Stimulated activated CD4-positive, alpha-beta T cell treated with anti-CD3 and anti-CD28 coated beads, TNF-alpha, amount 100 ng/mL, for 4 hours (primary cell): ENCODE measurements at places on chromosomes 16 and 17.

- DNase-seq: peak; percentile 72
These were observed at the start of gene TEX2 for GRCh38 chr17:64263000-64263766. Gene TEX2 (minus strand): TSS chr17:64263260. CDS start chr17:64214217, 49,043 bp downstream.

- no peak for DNase-seq
These were observed 5.7 kb upstream of the SNAI3 start for GRCh38 chr16:88691924-88692560.

DNA sequence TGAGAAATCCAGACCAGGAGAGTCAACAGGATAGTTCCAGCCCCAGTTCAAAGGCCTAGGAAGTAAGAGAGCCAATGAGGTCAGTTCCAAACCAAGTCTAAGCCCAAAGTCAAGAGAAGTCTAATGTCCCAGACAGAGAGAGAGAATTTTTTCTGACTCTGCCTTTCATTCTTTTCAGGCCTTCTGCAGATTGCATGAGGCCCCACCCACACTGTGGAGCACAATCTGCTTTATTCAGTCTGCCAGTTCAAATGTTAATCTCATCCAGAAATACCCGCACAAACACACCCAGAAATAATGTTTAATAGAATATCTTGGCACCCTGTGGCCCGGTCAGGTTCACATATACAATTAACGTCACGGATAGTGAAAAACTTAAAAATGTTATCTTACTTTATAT, 962.4 kb upstream of the SOX9 start:
- DNase-seq: no peak

DNA sequence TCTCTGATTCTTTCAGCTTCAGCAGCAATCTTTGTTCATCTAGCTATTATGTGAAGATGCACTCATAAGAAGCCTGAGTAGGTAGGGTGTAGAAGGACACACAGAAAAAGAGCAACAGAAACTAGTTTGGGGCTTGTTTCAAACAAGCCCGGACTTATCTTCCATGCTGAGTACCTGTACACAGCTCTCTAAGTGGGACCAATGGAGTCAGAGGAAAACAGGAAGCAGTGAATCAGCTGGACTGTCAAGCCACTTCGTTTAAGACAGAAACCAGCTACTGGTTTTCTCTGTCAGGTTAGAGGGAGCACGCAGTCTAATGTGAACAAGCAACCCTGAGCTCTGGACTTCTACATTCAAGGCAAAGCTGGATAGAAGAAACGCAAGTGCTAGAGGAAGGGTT, 16.0 kb downstream of the MAP2K6 start:
- no peak for DNase-seq

DNA sequence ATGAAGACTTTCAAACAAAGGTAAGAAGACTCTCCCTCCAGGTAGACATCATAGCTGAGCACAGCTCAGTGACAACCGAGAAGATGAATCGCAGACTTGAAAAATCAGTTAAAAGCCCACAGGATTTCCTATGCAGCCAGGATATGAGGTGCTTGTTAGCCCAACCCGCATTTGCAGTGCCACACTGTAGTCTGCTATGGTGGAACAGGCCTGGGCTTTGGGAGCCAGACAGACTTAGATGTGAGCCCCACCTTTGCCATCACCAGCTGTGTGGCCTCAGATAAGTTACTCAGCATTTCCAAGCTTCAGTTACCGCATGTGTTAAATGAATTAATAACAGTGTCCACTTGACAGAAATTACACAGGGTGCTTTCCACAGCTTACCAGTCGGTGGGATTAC, 204.4 kb upstream of the HS3ST3A1 start:
- no peak for DNase-seq

GRCh38 chr16:81066681-81067080, 10.4 kb downstream of the C16orf46 start:
- DNase-seq: no peak

DNA sequence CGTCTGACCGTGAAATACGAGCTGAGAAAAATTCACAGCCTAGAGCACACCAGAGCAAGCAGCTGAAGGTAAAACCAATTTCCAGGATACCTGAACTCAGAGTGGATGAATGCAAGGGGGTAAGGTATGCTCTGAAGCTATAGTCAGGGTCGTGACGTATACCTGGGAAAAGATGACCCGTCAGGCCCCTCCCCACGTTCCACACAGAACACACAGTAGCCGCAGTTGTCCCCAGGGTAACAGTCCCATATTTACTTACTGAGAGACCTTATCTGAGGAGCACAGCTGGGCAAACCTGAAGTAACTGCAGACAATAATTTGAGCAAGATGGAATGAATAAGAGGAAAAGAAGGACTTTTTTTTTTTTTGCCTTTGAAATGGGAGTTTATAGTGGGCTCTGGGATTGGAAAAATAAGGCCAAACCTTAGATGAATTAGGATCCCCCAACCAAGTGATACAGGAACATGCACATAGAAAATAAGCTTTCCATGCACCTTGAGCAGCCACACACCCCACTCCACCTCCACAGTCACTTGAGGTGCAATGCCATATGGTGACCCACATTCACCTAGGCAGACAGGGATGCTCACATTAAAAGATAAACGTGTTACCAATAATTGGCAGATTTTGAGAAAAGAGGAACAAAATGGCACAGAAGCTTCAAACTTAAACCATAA, 38.0 kb downstream of the ABCA6 start:
- no peak for DNase-seq

DNA sequence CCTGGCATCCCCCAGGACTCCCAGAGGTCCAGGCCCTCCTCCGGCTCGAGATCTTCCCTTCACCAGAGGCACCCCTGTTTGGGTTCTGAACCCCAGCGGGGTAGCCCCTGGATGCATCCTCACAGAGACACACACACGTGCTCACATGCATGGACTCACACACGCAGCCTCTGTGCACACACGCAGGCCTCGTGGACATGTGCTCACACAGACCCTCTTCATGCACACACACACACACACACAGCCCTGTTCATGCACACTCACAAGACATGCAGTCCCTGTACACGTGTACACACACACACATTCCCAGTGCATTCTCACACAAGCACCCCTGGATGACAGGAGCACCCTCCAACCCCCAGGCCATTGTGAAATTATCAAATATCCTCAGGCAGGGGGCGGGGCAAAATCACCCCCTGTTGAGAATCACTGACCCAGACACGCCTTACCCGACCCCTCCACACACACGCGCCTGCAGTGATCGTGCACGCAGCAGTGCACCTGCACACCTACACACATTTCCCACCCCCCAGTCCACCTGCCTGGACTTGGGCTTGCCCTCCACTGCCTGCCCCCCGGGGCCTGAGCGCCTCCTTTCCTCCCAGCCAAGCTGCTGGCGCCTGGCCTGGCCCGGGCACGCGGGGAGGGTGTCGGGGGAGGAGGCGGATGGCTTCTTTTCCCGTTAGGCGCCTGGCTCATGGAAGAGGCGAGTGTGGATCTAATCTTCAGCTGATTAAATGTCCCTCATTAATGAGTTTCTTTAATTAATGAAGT, 62.6 kb downstream of the ENGASE start:
- DNase-seq: no peak

DNA sequence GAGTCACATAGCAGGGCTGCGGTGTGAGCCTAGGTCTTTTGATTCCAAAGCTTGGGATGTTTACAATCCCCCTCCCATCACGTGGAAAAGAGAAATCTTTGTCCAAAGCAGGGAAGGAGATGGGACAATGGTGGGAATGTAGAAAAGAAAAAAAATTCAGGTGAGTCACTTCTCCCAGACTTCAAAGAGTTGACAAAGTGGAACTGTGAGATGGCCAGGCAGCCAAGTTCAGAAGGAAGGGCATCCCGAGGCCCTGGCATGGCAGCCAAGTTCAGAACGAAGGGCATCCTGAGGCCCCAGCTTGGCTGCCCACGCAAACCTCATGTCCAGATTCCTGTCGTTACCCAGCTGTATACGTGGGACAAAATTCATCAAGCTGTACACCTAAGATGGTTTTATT, 47.5 kb downstream of the FOXL1 start:
- DNase-seq: no peak

DNA sequence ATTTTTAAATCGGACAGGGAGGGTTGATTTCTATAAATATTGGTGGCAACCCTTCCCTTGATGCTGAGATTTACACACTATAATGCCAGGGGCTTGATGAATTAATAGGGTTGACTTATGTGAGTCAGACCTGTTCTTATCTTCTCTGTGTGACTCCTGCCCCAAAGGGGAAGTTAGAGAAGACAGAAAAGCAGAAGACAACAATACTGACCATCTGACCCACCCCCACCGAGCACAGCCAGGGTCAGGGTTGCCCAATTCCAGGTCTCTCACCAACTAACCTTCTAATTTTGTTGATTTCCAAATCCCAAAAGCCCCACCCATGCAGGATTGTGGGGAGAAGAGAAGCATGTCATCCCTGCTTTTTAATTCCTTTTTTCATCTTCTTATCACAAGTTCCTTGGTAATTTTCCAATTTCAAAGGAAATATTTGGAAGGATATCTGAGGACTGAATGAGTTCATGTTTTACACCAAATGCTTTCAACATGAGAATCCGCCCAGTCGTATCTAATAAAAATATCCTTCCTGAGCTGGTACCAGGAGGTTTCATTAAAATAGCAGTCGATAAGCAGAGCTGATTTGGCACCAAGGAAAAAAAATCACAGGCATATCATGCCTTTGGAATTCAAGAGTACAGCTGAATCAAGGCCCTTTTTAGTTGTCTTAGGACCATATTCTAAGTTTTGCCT, 603.4 kb upstream of the CDH11 start:
- no peak for DNase-seq
